ENCODE measurements at places on chromosomes 12 and 14.

- DNase-seq = peak; percentile 54
Measured at GRCh38 chr12:15856097-15856982, 25.8 kb upstream of the STRAP start.

- no peak for DNase-seq
Measured at GRCh38 chr12:89992668-89993451, 284.2 kb upstream of the ATP2B1 start.

DNA sequence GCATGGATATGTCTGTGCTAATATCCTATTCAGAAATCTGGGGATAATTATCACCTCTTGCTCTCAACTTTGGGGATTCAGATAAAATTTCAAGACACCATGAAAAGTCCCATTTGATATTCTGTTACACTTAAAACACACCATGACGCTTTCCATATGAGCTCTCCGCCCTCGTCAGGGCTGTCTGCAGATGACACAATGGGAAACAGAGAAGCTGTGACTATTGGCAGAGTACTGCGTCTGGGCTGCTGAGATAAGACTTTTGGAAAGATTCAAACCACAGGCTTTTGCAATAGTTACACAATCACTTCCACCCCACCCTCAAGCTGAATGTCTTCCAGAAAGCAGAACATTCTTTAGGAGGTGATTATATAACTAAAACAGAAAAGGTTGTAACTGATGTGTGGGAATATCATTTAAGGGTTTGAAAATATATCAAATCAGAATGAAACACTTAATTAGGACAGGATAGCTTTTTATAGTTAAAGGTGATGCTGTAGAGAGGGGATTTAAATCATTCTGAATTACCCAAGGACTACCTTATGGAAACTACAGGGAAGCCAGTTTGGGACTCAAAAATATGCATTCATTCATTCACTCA is 75.3 kb upstream of the TMPO start:
- peak; percentile 46 for DNase-seq

GRCh38 chr14:81286574-81287370 is 66.0 kb upstream of the GTF2A1 start:
- DNase-seq = no peak

- peak; percentile 20 for DNase-seq
Measured at GRCh38 chr12:116454950-116455447, 104.2 kb upstream of the MAP1LC3B2 start.

DNA sequence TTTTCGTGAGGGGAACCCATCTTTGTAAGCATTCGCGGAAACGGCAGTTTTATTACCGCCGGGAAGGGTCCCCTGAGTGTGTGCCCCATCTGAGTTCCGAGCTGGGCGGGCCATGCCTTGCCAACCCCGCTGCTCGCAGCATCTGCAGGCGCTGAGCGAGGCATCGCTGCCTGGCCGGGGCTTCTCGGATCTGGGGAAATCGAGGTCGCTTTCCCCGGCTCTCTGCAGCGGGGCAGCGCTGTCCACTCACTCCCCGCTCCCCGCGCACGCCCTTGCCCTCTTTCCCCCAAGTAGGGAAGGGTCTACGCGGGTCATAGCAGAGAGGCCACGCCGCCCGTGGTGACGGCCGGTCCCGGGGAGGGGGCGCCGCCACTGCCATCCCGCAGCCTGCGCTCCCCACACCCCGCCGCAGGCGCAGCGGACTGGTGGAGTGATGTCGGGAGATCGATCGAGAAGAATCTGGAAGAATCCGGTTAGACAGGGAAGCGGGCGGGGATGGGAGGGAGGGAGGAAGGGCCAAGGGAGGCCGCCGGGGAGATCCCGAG is 507 bp upstream of the FKBP4 start:
- DNase-seq = no peak

GRCh38 chr14:103250874-103251273 is 83.2 kb upstream of the EIF5 start:
- no peak for DNase-seq

DNA sequence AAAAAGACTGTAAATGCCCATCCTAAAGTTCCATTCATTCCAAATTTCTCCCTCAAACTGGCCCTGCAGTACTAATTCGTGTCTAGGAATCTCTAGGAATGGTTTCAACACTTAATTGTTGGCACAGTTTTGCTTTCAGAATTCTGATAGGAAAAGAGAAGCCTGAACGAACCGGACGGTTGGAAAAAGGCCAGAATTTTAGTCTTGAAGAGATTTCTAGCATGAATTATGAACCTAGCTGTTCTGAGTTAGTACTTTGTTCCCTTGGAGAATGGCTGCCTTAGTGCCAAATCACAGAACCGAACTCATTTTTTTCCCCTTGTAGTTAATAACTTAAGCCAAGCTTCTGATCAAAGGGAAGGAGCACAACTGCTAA is 262.6 kb downstream of the ADAMTS20 start:
- no peak for DNase-seq

DNA sequence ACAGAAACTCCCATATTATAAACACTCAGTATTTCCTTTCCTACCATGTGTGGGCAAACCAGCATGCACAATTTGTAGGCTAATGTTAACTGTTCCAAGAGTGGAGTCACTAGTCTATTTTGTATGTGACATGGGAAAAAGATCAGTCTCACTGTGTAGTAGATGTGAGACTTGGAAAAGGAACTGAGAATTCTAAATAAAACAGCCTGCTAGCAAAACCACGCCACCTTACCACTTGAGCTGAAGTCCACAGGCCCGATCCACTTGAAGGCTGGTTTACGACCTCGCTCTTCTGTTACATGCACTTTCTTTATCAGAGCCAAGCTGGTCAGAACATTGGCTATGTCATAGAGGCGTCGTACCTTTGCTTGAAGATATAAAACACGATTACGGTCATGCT is 22.5 kb downstream of the E2F7 start:
- no peak for DNase-seq

DNA sequence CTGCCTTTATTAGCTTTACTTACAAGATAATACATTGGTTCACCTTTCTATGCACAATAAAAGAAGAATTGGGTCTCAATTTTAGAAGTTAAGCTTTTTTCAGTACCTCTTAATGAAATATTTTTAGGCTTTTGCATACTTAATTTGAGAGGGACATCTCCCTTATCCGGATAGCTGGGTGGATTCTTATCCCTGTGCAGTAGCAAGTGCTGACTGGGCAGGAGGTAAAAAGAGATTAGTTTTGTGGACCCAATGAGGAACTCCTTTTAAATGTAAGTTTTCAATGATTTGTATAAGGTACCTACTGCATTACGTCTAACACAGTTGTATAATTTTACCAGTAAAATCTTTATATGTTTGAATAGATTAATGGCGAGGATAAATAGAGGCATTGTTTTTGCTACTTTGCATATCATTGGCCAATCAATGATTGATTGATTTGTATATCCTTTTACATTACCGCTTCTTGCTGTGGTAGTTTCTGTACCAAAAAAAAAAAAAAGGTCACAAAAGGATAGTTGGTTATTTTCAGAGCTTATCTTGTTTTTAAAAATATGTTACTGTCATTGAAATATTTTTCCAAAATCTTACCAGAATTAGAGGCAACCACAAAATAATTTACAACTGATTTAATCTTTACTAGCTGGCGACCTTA is 2.2 kb downstream of the CPSF6 start:
- DNase-seq = no peak

DNA sequence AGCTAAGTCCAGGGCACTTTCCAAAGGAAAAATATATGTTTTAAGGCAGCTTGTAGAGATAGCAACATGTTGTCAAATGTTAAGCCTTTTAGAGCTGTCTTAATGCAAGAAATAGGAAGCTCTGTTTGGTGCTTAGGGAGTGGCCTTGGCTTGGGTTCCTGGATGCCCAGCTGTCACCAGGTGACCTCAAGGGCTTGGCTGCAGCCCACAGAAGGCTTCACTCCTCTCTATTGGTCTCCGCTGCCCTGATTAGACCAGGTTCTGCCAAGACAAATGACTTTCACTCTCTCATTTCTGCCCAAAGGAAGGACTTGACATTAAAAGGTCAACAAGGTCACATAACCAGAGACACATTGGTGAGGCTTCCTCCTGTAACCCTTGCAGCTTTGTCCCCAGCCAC is 76.8 kb downstream of the WSCD2 start:
- DNase-seq = no peak

DNA sequence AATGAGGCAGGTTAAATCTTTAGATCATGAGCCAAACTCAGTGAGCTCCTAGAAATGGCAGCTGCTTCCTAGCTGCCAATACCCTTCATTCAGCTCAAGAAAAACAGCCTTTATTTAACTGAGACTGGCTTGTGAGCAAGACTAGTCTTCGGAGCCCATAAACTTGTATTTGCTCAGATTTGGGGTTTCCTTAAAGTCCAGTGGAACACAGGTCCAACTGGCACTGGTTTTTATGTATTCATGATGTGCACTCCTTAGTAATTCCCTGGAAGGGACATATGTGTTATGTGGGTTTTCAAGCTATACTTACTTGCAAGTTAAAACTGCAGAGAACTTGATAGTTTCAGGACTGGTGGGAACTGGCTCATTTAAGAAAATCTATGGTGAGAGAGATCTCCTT is 380.1 kb upstream of the TMEM132C start:
- no peak for DNase-seq

- DNase-seq = no peak
Measured at GRCh38 chr14:58151133-58152013, 640 bp downstream of the ARMH4 start.

GRCh38 chr12:125280482-125281377 is 215.5 kb downstream of the AACS start:
- no peak for DNase-seq

DNA sequence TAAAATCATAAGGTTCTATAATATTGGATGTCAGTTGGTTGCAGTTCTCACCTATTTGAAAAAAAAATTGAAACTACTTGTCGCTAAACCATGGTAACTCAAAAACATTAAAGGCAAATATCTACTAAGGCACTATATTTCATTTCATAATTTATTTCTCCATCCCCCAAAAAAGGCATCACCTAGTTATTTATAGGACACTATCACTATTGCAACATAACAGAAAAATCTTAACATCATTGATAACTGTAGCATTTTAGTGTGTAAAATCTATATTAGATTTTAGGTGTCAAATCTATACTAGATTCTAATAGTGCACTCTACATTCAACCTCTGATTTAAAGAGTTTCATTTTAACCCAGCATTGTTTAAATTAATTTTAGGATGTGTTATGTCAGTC is 1.7 kb downstream of the SPTSSA start:
- DNase-seq = no peak

GRCh38 chr14:64885559-64885958 is 5.9 kb upstream of the SPTB start:
- no peak for DNase-seq

DNA sequence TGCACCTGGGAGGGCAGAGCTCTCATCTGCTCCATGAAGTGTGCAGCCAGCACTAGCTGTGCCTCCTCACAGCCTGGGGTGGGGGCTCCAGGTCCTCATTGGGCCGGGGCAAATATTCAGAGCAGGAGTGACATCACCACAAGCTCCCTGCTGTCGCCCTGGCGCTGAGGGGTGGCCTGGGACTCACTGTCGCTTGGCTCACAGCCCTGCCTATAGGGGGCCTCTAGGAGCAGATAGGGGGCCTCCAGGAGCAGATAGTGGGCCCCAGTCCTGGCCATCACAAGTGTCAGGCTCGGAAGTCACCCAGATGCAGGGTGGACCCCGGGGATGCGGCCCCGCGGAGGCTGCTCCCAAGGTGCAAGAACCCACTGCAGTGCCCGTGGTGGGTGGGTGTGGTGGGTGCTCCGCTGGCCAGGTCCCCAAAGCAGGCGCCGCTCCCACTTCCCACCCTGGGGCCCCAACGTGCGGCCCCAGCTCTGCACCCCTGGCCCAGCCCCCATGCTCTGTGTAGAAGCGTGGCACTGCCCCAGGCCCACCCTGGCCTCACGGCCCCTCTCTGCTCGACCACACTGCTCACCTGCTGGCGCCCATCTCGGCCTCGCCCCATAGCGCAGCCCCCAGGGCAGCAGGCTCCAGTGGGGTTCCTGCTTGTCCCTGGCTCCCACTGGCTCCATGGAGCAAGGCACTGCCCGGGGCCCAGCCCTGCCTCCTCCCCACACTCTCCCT is 18.0 kb downstream of the SYNJ2BP start:
- DNase-seq = no peak

DNA sequence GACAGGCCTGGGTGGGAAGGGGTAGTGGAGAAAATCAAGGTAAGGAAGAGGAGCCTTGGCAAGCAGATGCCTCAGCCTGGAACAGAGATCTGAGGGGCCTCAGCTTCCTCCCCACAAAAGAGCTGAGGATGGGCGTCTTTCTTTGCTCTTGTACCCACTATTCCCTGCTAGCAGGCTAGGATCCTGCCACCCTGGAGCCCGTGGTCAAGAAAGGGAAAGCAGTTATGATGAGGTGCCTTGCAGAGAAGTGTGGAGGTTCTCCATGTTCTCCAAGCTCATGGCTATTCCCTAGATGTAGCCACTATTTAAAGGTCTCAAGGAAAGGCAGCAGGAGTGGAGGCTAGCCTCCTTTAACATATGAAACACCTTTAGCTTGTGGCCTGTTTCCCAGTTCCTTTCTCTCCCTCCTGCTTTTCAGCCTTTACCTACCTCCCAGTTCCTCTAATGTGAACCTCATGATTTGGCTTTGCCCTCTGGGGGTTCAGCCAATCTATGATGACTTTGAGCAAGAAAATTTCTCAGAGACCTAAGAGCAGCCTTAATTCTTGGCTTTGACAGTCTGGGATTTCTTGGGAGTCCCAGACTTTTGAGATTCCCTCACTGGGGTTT is 1.1 kb downstream of the IKZF4 start:
- DNase-seq = no peak

- no peak for DNase-seq
Measured at GRCh38 chr12:73892201-73892600, 645.4 kb upstream of the ATXN7L3B start.

- no peak for DNase-seq
Measured at GRCh38 chr12:117646520-117646919, 285.1 kb upstream of the NOS1 start.

- peak; percentile 5 for DNase-seq
Measured at GRCh38 chr12:23949348-23950209, at the start of gene SOX5. SOX5 (minus strand) TSS chr12:23949670; CDS start chr12:23949601, 69 bp downstream.

GRCh38 chr12:132194056-132194455 is 49.8 kb downstream of the NOC4L start:
- DNase-seq = no peak

GRCh38 chr12:110073049-110073831 is 24.9 kb upstream of the C12orf76 start:
- DNase-seq = no peak

DNA sequence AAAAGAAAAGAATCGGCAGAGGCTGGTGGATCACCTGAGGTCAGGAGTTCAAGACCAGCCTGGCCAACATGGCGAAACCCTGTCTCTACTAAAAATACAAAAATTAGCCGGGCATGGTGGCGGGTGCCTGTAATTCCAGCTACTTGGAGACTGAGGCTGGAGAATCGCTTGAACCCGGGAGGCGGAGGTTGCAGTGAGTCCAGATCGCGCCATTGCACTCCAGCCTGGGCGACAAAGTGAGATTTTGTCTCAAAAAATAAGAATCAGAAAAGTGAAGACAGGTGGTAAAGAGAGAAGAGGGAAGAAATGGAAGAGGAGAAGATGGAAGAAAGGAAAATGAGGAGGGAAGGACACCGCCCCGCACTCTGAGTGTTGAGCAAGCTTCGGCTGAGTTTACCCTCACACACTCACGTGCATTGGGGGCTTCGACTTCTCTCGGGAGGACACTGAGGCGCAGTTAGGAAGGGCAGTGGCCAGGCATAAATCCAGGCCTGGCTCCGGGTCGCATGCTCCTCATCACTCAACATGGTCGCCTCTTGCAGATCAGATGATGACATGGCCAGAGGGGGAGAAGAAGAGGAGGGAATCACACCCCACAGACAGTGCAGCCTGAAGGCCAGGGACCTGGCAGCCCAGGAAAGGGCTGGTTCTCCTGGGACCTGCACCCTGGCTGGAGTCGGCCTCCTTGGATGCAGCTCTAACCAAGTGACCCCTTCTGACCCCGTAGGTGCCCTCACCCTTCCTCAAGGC is 61.1 kb downstream of the PRMT8 start:
- DNase-seq = no peak

- no peak for DNase-seq
Measured at GRCh38 chr14:94044476-94045091, 18.4 kb downstream of the OTUB2 start.

All from NCI-H460 (cell line).